CD4-positive, alpha-beta memory T cell (primary cell): ENCODE measurements at places on chromosomes 5 and 9.

- no peak for DNase-seq
These were observed 4.4 kb upstream of the NFIB start for GRCh38 chr9:14318361-14318760.

GRCh38 chr5:181008136-181008535 lies 19.5 kb downstream of the BTNL3 start:
- no peak for DNase-seq

GRCh38 chr9:38388283-38389223 lies 3.9 kb upstream of the ALDH1B1 start:
- DNase-seq = no peak

GRCh38 chr9:15240927-15241326 lies 66.1 kb downstream of the TTC39B start:
- DNase-seq = no peak

DNA sequence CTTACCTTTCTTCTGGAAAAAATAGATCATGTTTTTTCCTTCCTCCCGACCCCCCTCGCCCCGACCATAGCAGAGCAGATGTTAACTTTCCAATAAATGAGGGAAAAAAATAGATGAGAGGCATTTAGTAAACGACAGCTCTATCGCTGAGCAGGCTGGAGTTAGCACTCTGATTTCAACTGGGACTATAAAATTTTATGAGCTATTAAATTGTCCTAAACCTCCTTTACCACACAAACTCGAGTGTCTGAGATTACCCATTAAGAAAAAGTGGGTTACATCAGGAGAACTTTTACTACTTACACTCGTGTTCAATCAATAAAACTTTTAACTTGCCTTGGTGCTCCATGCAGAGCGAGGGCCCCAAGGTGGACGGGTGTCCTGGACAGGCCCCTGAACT lies 59.8 kb upstream of the RNU6ATAC start:
- no peak for DNase-seq

GRCh38 chr9:101167490-101168134 lies 139.1 kb downstream of the PLPPR1 start:
- DNase-seq = no peak

DNA sequence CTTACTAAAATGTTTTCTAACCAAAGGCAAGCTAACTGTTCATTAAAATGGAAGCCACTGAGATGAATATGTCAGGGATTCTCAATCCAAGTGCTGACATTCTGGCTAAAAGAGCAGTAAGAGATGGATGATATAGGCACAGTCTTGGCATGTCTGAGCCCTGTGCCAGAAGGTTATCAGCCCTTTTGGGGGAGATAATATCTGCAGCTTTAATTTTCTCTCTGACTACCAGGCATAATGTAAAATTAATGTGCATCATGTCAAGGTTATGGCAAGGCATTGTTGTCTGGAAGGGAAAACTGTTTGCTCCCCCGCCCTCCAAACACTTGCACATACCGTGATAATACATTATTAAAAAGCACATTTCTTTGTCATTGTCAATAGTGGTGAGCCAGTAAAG lies 609.8 kb downstream of the ZNF608 start:
- no peak for DNase-seq

GRCh38 chr9:108837530-108837929 lies 18.3 kb downstream of the ACTL7B start:
- no peak for DNase-seq

GRCh38 chr9:124306098-124306735 lies 48.5 kb downstream of the NEK6 start:
- DNase-seq = no peak

DNA sequence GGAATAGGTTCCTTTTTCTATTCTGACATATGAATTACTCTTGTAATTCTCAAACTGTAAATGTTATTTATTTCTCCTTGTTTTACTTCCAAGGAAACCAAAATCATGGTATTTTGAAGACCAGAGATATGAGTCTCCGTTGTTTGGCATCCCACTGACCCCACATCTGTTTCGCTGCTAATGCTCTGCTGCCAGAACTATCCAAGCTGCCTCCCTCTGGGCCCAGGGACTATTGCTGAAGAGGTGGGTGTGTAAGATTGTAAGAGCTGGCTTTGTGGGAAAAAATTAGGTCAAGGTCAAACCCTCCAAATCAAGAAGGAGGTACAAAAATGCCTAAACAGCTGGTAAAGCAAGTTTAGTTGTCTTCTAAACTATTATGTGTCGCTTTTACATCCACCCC lies 129.4 kb upstream of the MYO10 start:
- DNase-seq = no peak

DNA sequence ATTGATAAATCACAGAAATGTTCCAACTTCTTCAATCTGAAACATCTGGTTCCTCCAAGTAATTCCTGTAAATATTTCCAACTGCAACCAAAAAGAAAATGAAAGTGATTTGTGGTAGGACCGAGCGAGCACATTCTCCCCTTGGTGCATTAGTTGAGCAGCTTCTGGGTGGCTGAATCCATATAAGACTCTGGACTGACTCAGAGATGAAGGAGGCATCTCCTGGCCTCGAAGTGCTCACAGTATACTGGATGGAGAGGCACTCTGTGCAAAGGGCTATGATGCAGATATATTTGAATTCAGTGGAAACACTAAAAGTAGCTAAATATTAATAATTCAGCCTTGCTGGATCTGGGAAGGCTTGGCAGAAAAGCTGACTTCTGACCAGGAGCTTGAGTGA lies 265.0 kb downstream of the MARCHF11 start:
- DNase-seq = no peak

- DNase-seq = no peak
These were observed 25.1 kb upstream of the EEIG1 start for GRCh38 chr9:128005923-128006322.
